Stimulated activated effector memory CD8-positive, alpha-beta T cell treated with anti-CD3 and anti-CD28 coated beads, Interleukin-12 subunit alpha, Interleukin-12 subunit beta, amount 100 ng/mL, for 72 hours (primary cell): ENCODE measurements at places on chromosomes 13 and 19.

GRCh38 chr13:112053167-112053743, 13.7 kb upstream of the SOX1 start:
- DNase-seq: no peak

DNA sequence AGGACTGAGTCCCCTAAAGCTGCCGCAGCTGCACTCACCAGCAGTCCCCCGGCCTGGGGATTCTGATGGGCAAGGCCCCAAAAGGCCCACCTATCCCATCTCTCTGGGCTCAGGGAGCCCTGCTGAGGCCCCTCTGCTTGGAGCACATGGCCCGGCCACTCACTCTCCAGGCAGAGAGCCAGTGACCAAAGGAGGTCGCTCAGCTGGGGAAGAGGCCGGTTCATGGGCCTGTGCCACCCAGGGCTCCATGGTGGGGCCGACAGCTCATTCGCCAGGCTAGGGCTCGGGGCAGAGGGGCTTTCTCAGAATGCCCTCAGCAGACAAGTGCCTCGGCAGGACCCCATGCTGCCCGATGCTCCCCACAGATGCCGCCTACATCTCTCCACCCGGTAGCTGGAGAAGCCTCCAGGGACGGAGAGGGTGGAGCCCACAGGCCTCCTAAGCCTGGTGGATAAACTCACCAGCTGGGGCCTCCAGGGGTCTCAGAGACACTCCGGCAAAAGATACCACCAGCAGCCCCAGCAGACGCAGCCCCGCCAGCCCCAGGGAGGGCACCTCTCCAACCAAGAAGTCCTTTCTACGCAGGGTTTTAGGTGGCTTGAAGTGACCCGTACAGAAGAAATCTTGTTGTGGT, 54.4 kb downstream of the MLLT1 start:
- no peak for DNase-seq

DNA sequence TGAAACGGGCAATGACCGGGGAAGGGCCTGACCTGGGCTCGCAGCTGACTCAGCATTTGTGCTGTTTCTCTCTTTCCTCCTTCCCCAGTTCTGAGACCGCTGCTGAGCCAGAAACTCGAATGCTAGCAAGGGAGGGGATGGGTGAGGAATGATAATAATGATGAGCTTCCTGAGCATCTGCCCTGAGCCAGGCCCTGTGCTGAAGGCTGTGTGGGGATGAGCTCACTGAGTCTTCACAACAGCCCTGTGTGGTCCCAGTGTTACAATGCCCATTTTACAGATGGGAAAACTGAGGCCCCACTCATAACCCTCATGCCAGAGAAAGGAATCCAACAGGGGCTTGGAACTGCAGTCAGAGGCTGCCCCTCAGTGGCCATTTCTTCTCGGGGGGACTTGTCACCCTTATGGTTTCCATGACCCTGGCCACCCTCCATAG, 8.1 kb downstream of the SULT2B1 start:
- no peak for DNase-seq

- no peak for DNase-seq
Observed at GRCh38 chr19:49786376-49786820, 19.6 kb downstream of the AP2A1 start.

- DNase-seq: peak; percentile 71
Observed at GRCh38 chr19:572743-573518, 535 bp downstream of the BSG start.

DNA sequence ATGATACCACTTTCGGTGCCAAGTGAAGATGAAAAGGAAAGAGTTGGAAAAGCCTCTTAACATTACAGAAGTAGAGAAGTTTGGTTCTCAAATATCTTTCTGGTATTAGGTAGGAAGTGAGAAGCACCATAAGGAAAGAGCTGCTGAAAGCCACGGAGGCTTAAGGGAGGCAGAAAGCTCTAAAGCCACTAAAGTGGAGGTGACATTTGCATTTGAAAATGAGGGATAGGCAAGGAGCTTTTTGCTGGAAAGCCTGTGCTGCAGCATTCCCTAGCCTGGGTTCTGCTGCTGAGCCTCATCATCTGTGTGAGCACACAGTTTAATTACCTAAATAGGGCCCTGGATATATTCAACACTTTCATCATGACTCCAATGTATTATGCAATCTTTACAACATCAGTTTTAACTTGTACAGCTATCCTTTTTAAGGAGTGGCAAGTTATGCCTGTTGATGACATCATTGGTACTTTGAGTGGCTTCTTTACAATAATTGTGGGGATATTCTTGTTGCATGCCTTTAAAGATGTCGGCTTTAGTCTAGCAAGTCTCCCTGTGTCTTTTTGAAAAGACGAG, 315.4 kb downstream of the RBM26 start:
- DNase-seq: no peak

DNA sequence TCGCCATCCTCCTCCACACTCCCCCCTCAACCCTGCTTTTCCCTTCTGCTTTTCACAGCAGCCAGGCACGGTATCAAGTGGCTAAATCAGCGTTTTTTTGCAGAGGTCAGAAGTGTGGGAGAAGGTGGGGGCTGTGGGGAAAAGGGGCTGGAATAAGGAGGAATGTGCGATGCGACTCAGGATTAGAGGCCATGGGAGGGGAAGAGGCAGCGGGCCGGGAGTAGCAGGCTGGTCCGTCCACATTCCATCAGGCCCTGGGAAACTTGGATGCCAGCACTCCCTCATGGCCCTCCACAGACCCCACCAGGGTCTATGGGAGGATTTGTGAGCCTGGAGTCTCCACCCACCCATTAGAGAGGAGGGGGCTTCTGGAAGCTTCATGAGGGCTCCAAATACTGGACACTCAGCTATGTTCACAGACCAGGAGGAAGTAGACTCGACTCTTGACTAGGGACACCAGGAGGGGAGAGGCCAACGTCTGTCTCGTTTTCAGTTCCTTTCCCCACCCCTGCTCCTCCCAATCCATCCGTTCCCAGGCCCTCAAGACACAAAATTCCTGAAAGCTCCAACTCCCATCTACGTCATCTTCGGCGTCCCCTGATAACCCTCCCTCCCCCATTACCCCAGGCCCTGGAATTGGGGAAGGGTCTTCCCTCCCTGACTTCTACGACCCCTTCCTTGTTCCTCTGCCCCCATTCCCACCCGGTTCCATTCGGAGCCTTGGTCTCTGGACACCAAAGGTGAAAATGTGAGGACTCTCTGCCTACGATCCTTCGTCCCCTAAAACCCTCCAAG, 3.3 kb upstream of the KCNC3 start:
- DNase-seq: no peak

GRCh38 chr19:48959341-48960239, 4.9 kb downstream of the BAX start:
- DNase-seq: no peak

- DNase-seq: peak; percentile 32
Observed at GRCh38 chr19:1650650-1651567, 1.5 kb downstream of the TCF3 start.

- no peak for DNase-seq
Observed at GRCh38 chr19:56270676-56271075, 1.9 kb upstream of the EDDM13 start.

- no peak for DNase-seq
Observed at GRCh38 chr19:50516964-50517703, 3.4 kb upstream of the ASPDH start.

GRCh38 chr19:44728178-44728577, 20.3 kb upstream of the BCL3 start:
- DNase-seq: no peak

GRCh38 chr13:75675421-75675820, 39.3 kb downstream of the LMO7 start:
- DNase-seq: no peak

DNA sequence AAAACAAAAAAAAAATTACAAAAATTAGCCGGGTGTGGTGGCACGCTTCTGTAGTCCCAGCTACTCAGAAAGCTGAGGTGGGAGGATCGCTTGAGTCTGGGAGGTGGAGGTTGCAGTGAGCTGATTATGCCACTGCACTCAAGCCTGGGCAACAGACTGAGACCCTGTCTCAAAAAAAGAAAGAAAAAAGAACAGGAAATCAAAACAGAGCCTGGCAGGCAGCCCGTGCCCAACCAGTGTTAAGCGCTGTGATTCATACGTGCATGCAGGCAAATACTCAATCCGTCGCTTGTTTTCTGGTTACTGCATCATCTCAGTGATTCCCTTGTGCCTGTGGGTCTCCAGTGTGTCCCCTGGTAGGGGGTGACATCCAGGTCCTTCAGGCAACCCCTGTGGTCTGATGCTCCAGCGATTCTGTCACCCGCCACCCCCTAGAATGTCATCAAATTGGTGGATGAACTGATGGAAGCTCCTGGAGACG, 18.1 kb downstream of the DDX39A start:
- DNase-seq: no peak

DNA sequence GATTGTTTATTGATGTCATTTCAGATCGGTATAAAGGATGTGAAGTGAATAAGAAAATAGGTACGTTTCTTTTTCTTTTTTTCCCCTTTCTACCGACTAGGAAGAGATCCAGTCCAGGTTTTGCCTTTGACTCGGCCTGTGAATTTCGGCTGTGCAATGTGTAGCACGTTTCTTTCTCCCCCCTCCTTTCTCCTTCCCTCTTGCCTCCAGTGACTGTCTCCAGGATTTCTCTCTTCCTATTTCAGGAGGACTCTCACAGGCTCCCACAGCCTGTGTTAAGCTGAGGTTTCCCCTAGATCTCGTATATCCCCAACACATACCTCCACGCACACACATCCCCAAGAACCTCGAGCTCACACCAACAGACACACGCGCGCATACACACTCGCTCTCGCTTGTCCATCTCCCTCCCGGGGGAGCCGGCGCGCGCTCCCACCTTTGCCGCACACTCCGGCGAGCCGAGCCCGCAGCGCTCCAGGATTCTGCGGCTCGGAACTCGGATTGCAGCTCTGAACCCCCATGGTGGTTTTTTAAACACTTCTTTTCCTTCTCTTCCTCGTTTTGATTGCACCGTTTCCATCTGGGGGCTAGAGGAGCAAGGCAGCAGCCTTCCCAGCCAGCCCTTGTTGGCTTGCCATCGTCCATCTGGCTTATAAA, at the start of gene GPC6:
GPC6 (plus strand) TSS at position 185 of the 657 bp plus-strand sequence.
- no peak for DNase-seq

- no peak for DNase-seq
Observed at GRCh38 chr13:34695063-34695462, 247.0 kb upstream of the NBEA start.

GRCh38 chr13:49044008-49044407, 68.3 kb downstream of the FNDC3A start:
- DNase-seq: no peak

- DNase-seq: no peak
Observed at GRCh38 chr13:42189061-42189460, 82.9 kb upstream of the AKAP11 start.

DNA sequence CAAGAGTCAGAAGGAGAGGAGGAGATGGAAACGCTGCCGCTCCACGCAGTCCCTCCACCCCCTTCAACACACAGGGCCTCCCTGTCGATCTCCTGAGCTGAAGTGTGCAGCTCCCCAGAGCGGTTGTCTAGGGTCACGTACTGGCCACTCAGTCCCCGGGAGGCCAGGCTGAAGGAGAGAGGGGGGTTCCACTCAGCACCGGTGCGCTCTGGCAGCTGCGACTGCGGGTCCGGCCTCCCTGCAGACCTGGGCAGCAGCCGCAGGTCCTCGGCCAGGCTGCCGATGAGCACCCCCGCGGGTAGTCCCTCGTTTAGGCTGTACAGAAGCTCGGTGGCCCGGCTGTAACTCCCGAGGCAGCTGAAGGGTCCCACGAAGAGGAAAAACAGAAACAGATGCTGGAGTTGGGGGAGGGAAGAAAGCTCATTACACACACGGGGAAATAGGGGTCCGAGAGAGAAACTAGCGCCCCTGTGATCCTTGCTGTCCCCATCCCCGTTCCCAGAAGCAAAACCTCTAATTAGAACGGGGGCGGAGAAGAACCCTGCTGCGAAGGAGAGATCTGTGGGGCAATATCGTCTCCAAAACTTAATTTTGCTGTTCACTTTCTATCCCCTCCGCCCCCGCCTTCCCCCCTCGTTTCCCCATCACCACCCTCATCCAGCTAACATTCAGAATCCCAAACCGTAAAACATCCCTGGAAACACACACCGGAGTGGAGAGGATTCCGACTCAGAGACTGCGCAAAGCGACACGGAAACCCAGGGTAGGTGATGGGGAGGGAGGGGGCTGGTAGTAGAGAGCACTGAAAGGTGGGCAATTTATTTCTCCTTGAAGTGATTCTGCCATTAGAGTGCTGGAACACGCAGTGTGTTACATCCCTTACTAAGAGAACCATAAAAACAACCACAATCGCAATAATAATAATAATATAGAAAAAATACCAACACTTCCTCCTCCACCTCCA, 1.8 kb downstream of the PCDH20 start:
- DNase-seq: no peak

DNA sequence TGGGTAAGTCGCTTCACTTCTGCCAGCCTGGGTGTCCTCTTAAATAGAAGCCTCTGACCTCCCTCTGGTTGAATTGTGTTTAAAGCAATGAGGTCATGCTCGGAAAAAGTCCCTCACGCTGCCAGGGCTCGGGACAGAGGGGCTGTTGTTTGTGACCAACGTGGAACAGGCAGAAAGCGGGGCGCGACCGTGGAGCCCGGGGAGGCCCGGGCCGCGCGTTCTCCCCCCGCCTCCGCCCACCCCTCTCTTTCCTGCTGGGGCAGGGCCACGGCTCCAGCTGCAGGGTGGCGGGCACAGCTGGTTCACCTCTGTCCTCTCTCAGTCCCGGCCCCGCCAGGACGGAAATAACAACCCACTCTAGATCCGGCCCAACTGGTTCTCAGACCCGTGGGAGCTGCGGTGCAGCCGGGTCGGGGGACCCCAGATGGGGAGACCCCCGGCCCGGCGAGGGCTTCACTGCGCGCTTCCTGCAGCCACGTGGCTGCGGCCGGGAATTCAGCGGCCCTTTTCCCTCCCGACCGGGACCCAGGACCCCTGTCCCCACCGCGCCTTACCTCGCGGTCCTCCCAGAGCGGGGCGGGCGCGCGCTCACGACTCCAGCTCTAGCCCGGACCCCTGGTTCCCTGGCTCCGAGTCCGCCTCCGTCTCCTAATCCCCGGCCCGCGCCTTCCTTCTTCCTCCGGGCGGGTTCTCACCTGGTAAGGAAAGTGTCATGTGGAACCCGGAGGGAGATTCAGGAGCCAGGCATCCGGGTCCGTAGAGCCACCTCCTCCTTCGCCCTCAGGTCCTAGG, 1.9 kb downstream of the CDC42EP5 start:
- DNase-seq: no peak

DNA sequence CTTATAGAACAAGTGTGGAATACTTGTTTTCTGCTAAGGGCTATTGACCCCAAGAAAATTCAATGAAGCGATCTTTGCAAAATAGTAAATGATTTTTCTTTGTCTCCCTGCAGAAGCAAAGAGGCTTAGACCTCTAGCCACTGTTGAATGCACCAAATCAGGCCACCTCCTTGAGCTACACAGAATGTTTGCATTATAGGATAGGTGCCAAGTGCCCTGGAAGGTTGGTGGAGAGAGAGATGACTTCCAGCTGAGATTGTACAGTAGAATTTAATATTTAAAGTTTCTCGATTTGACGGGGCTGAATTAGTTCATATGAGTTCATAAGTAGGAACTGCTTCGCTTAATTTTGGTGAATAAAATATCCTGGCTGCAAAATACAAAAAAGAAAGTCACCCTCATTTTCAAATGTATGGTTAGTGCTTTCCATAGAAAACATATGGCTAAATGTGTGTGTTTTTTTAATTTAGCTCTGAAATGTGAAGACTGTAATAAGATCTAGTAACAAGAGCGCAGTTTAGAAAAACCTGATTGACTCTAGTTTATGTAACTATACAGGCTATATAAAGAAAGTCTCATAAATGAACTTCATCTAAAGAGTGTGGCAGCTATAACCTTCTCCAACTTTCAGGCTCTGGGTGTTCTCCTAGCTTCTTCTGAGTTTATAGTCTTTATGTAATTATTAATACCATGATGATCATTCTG, 41.6 kb downstream of the LRCH1 start:
- DNase-seq: no peak
